Stimulated activated CD4-positive, alpha-beta T cell treated with anti-CD3 and anti-CD28 coated beads, TNF-alpha, amount 100 ng/mL, for 24 hours (primary cell): ENCODE measurements at places on chromosomes 7 and 10.

DNA sequence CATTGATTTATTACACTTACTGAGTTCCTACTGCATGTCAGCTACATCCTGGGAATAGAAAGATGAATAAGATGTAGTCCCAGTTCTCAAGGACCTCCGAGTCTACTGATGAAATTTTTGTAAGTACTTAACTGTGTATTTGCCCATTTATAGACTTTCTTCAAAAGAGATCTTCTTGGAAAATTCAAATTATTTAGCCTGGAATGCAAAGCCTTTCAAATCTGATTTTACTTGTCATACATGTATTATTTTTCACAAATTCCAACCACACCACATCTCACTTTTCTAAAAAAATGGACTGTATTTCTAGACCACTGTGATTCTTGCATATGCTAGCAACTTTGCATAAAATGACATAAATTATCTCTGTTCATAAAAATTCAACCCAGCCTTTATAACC, 581.3 kb downstream of the ATRNL1 start:
- no peak for DNase-seq

DNA sequence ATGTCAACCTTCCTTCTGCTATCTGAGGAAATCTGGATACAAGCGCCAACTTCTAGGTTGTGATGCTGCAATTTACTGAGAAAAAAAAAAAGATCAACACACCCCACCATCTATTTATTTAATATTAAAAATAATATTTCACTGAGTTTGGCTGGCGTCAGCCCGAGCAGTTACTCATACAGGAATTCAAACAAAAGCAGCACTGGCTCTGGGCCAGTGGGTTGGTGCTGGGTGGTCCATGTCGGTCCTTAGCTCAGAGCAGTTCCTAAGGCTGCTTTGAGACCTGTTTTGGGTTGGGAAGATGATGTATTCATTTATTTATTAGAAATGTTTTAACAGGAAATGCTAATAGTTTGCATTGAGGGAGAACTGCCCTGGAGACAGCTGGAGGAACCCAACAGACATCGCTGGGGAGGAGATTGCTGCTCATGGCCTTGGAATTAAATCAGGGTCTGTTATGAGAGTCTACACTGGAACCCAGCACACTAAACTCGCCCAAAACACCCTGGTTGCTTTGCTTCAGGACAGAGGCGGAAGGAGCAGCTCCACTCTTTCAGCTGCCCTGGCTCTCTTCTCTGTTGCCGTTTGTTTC, 36.3 kb upstream of the GOT1 start:
- DNase-seq: no peak

GRCh38 chr10:43212043-43212721, 54.7 kb downstream of the RASGEF1A start:
- no peak for DNase-seq

DNA sequence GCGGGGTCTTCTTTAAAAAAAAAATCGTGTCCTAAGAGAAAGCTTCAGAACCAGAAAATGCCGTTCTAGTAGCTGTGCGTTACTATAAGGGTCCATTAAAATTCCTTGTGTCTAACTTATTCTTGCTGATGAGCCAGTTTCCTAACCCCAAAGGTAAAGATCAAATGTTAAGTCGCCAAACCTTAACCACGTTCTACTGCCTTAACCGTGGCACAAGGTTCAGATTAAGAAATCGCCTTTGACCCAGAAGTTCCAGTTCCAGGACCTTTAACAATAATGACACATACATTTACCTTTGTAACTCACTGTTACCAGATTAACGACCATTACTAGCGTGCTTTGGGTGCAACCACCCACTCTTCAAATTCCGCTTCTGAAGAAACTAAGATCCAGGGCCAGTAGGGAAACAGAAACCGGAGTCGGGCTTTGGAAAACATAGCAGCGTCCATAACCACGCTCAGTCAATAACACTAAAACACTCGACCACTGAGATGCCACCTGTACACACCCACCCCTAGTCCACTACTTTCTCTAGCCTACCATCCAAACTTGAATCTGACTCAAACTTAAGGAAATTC, 620 bp downstream of the BET1 start:
- DNase-seq: no peak

DNA sequence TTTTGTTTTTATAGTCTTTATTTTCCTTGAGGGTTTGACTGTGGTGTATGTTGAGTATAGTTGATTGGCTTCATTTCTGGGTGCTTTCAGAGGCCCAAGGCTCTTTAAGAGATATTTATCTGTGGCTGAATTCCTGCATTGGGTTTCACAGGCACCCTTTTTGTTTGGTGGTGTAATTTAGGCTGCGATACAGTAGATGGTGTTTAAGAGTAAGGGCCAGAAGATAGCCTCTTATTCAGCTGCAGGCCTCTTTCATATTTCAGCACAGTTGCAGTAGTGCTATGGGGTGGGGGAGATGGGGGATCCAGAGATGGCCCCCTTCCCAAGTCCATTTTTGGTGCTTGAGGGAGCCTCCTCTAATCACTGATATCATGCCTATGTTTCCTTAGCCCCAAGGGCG, 69.7 kb downstream of the MGAM2 start:
- DNase-seq: no peak

- DNase-seq: no peak
Measured at GRCh38 chr7:22997871-22998518, 15.9 kb downstream of the HYCC1 start.

DNA sequence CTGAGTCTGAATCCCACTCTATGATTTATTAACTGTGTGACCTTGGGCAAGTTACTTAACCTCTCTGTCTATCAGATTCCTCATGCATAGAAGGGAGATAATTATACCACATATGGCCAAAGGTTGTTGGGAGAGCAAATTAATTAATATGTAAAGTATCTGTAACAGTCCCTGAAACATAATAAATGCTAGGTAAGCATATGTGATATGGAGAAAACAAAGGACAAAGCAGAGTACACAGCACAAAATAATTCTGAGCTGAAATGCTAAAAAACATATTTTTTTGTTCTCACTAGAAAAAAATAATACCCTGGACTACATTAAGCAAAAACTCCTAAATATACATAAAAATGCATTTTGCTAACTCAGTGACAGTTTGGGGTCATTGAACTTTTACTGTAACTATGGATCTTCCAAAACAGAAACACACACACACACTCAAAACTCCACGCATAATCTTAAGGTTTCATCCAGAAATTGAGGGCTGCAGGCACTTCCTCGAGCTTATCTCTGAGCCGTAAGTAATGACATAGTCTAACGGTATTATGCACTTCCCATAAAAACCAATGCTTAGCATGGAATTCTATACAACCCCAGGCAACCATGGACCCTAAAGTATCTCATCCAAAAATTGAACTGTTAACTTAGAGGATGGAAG, 201.7 kb upstream of the PTN start:
- DNase-seq: no peak

GRCh38 chr10:87837445-87837844, 19.4 kb upstream of the ATAD1 start:
- no peak for DNase-seq

DNA sequence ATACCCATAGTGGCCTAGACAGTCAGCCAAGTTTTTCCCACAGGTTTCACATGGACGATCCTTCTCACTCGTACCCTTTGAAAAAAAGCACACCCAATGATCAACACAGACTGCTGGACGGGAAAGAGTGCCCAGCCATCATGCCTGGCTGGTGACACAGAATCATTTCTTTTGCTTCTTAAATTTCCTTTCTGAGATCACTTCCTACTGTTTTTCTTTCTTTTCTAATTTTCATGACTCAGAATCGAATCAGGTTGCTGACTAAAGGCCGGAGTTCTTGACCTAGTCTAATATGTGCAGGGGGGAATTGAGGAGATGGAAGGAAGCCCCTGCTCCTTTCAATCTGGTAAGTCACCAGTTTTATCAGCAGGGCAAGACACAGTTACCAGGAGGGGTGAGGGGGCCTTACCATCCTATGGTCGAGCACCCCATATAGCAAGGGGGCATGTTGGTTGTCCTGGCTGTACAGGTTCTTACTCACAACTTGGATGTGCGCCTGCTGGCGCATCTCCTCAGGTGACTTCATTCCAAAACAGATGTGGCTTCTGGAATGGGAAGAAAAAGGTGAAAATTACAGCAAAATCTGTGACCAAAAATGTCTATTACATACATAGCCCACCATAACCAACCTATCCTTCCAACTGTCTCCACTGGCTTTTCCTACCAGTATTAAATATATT, 3.5 kb downstream of the POLR3A start:
- no peak for DNase-seq

DNA sequence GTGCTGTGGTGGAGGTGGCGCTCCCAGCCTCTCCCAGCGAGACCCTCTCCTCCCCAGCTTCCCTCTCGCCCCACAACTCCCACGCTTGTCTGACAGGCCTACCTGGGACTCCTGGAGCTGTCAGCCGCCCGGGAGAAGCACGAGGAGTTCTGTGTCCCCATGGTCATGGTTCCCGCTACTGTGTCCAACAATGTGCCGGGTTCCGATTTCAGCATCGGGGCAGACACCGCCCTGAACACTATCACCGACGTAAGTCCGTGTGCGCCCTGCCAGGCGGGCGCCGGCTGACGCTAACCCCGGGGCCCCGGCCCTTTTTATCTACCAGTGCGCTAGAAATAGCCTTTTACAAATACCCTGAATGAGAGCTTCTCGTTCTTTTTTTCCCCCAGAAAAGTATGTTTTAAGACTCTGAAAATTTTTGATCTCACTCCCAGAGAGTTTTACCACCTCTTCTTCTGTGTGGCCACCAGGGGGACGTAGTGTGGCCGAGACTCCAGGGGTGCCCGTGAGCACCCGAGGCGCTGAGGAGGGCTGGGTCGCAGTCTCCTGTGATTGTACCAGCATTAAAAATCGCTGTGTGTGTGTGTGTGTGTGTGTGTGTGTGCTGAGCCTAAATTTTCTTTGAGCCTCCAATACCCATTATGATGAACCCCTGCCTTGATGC, 52.6 kb downstream of the PFKP start:
- no peak for DNase-seq

DNA sequence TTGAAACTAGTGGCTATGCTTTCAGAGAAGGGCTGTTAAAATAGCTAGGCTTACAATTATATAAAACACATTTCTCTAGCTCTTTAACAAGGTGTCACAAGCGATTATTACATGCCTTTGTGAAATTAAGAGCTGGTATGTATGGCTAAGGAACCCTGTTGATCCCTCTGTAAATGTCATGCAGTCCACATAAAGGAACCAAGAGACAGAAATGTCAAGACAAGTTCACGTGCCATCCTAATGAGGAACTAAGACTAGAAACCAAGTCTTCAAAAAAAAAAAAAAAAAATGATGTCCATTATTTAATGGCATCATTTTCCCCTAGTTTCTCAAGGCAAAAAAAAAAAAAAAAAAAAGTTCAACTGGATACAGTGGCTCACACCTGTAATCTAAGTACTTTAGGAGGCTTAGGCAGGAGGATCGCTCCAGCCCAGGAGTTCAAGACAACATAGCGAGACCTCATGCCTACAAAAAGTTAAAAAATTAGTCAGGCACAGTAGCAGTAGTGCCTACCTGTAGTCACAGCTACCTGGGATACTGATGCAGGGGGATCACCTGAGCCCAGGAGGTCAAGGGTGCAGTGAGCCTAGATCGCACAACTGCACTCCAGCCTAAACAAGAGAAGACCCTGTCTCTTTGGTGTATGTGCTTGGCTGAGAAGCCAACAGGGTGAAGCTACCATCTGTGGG, 63.4 kb downstream of the SRPK2 start:
- no peak for DNase-seq

GRCh38 chr7:2862831-2863361, 18.8 kb upstream of the GNA12 start:
- no peak for DNase-seq

- no peak for DNase-seq
Measured at GRCh38 chr10:103583871-103584215, 90.3 kb downstream of the NEURL1 start.

- DNase-seq: no peak
Measured at GRCh38 chr10:66176772-66177171, 749.1 kb upstream of the LRRTM3 start.
